ENCODE measurements at places on chromosomes 1 and 21.

- DNase-seq = no peak
These were observed 98.0 kb downstream of the LMO4 start for GRCh38 chr1:87426463-87427249.

DNA sequence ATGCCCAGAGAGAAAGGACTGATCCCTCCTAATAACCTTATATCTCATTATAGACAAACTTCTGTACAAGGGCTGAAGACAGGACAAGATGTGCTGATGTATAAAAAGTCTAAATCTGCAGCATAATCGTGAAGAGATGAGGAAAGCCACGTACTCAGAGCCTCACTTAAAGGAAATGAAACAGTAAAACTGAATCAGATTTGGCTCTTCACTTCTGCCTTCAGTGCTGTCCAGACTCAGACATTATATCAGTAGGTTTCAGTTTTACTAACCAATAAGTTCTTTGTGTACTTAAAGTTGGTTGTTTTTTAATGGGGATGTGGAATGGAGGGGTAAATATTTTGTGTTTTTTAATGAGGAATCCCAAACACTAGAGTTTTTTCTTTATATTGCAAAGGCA, 45.3 kb upstream of the RGS1 start:
- no peak for DNase-seq

DNA sequence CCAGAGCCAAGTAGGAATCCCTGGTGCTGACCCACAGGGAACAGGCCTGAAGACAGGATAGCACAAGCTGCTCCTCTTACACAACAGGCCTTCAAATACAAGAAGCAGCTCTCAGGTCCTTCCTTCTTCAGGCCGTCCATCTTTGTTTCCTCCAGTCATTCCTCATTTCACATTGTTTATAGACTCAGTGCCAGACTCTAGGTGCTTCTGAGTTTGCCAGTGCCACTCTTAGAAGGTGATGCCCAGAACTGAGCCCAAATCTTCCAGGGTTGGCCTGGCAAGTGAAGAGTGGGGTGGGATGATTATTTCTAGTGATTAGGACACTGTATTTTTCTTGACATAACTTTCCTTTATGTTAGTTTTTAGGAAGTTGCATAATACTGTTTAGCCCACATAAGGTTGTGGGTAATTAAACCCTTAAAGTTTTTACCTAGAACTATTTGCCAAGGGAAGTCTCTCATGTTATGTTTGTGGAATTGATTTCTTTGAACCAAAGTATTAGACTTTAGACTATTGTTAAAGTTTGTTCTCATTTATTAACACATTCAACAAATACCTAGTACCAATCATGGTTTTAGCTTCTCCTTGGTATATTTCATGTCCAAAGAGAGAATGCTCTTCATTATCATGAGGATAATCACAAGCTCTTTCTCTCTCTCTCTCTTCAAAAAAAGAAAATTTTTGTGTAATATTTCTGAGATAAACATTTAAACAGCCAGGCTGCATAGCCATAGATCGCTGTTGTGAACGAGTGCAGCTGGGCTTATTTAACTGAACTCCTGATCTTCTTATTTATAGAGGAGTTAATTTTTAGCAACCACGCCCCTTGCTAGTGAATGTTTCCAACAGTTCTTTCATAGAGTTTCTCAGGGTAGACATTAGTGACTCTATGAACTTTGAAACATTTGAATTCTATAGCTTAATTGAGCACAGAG, 47.7 kb downstream of the PGM1 start:
- DNase-seq = no peak

DNA sequence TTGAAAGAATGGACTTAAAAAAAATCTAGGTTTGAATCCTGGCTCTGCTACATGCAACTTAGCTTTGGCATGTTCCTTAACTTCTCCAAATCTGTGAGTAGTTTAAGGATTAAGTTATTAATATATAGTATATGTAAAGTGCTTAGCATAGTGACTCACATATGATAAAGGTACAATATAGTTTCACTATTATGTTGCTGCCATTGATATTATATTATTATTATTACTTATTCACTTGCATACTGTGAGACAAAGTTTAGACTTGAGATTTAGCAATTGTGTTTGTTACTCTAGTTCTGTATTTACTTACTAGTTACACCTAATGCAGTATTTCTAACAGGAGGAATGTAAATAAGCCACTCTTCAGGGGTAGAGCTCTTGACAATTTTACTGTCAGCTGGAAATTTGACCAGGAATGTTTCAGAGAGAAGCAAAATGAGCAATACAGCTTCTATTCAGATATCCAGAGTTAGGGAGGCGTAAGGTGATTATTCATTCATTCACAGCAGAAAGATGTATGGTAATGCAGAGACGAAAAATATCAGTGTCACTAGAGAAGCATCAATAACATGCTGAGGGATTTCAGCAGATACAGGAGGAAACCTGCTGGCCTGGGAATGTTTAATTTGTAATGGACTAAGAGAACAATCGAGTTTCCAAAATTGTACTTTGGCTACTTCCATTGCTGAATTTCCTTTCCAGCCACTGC, 25.5 kb downstream of the RGS7 start:
- no peak for DNase-seq

GRCh38 chr1:180791806-180792205, 120.9 kb upstream of the KIAA1614 start:
- DNase-seq = no peak

GRCh38 chr1:41545996-41546832, 61.7 kb upstream of the EDN2 start:
- no peak for DNase-seq

DNA sequence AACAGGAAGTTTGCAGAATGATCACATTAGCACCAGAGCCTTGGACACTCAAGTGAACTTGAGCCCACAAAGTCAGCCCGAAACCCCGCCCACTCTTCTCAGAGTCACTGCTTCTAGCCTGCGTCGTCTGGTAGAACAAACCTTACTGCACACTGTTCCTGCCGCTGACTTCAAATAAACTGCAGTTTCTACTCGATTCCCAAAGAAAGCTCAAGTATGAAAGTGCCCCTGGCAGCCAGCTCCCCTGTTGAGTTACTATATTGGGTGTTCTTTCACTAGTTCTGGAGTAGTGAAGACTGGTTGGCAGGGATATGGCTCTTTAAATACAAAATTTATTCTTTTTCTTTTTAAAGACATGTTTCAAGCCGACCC, 164.7 kb downstream of the GALNT2 start:
- no peak for DNase-seq

GRCh38 chr1:47482786-47483185, 44.9 kb downstream of the FOXD2 start:
- DNase-seq = no peak

Measured in GM12891 (cell line).